ENCODE measurements at places on chromosomes 7 and 10.

- DNase-seq: no peak
These were observed 78.0 kb downstream of the AUTS2 start for GRCh38 chr7:69676247-69676646.

- no peak for DNase-seq
These were observed 1262.6 kb upstream of the SORCS1 start for GRCh38 chr10:108427146-108427545.

DNA sequence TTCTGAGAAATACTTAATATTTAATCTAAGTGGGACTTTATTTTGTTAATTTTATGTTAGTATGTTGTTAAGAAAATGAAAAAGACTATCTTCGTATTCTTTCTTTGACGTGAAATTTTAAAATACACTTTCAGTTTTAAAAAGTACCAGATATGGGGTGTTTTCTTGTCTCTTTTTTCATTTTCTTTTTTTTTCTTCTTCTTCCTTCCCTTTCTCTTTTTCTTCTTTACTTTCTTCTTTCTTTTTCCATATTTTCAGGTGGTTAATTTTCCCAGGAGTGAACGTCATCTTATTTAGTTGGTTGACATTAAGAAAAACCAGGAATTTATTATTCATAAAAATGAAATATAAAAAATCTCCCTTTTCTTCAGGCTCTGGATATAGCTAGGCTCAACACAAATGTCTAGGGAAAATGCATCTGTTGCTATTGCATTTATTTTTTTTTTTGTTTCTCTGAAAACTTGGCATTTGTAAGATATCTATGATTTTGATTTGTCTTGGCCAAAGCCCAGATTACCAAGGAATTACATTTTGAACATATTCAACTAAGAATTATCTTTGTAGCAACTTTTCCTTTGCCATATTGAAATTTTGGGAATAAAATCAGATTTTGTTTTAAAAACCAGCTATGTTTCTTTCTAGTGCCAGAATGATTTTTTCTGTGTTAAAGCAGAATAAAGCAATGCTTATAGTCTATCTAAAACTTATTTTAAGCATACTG lies 241.3 kb upstream of the FOXP2 start:
- DNase-seq: no peak

GRCh38 chr10:131311661-131312477 lies at the start of gene TCERG1L:
Gene TCERG1L (minus strand): TSS chr10:131311721. CDS start chr10:131311635, 86 bp downstream.
- no peak for DNase-seq

DNA sequence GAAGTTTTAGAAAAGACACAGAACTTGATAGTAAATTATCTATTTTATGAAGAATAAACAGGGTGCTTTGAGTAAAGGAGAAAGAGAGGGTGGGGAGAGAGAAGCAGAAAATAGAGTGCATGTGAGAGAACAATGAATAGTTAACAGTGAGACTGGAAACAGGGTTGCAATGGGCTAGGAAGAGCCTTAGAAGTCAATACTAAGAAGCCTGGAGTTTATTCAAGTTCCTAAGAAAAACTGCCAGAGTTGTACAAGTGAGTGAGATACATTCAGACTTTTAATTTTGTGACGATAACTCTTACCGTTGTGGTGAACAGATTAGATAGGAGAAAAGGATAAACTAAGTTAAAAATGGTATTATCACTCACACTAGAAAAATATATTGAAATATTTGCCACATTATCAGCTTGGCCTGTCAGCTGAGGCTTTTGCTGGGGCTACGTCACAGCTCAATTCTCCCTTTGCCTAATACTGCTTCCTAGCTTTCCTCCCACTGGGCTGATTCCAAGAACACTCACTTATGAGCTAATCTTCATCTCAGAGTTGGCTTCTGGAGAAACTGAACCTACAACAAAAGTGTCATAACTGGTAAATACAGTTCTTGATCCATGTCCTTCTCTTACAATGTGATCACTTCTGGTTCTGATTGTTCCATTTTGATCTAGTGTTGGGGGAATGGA lies 92.7 kb downstream of the SEMA3D start:
- peak; percentile 62 for DNase-seq

All from right atrium auricular region (tissue), 2 donors.